ENCODE measurements at places on chromosomes 2 and 18.

GRCh38 chr18:51881394-51881793 is 458.6 kb upstream of the DCC start:
- no peak overlapping the region for H3K27ac ChIP-seq
- H3K4me1 ChIP-seq = no peaks in the 10 kb centered on the region
- no peak overlapping the region for H3K4me3 ChIP-seq
- H3K36me3 ChIP-seq = no peaks in the 10 kb centered on the region
- no peaks in the 10 kb centered on the region for H3K27me3 ChIP-seq

- H3K27me3 ChIP-seq = no peaks in the 10 kb centered on the region
- no peak for DNase-seq
- no peak overlapping the region for H3K27ac ChIP-seq
- no peak overlapping the region for H3K4me3 ChIP-seq
Measured at GRCh38 chr18:48803951-48804855, 146.6 kb downstream of the SMAD7 start.

- H3K4me1 ChIP-seq = no peaks in the 10 kb centered on the region
- H3K27ac ChIP-seq = no peak overlapping the region
- DNase-seq = no peak
- no peak overlapping the region for H3K4me3 ChIP-seq
- no peaks in the 10 kb centered on the region for H3K36me3 ChIP-seq
- H3K27me3 ChIP-seq = no peaks in the 10 kb centered on the region
Measured at GRCh38 chr2:30821960-30822359, 14.7 kb upstream of the CAPN13 start.

GRCh38 chr18:71583252-71583651 is 960.9 kb downstream of the CBLN2 start:
- no peak overlapping the region for H3K4me3 ChIP-seq
- no peak for DNase-seq
- no peaks in the 10 kb centered on the region for H3K36me3 ChIP-seq
- no peak overlapping the region for H3K27ac ChIP-seq
- no peaks in the 10 kb centered on the region for H3K27me3 ChIP-seq

- H3K27ac ChIP-seq = no peak overlapping the region
- H3K27me3 ChIP-seq = no peaks in the 10 kb centered on the region
- no peak overlapping the region for H3K4me3 ChIP-seq
Measured at GRCh38 chr18:51655327-51655698, 457.8 kb upstream of the MEX3C start.

DNA sequence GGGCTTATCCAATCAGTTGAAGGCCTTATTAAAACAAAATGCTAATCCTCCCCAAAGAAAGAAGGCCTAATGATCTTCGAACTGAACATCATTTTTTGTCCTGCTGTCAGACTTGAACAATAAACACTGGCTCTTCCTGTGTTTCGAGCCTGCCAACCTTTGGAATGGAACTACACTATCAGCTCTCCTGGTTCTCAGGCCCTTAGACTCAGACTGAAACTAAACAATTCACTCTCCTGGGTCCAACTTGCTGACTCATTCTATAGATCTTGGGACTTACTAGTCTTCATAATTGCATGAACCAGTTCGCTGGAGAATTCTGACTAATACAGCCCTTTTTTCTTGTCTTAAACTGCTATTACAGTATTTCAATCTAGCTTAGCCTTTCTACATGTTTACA is 235.2 kb downstream of the LNPK start:
- no peaks in the 10 kb centered on the region for H3K36me3 ChIP-seq
- no peaks in the 10 kb centered on the region for H3K4me1 ChIP-seq
- DNase-seq = no peak
- H3K27ac ChIP-seq = no peak overlapping the region
- H3K27me3 ChIP-seq = no peaks in the 10 kb centered on the region

Measured in effector memory CD4-positive, alpha-beta T cell (primary cell).